ENCODE measurements at places on chromosomes 16 and 17. TPM values are rescaled to one million over a fixed set of nuclear protein-coding genes. Genes with fewer than 3 reads are reported as not detected.

Gene MMP28
- 0.12 TPM for total RNA-seq

Gene RPRML
- not detected for total RNA-seq

Gene PDILT
- not detected for total RNA-seq

Gene TP53TG3F
- total RNA-seq, result not detected

Gene OTOA
- total RNA-seq, result 0.13 TPM

Gene FOXN1
- total RNA-seq, result not detected

Gene MIEN1
- total RNA-seq, result 20.5 TPM

Gene TBC1D3C
- not detected for total RNA-seq
